Stimulated activated CD4-positive, alpha-beta T cell treated with anti-CD3 and anti-CD28 coated beads, Interleukin-2, amount 100 ng/mL, for 24 hours (primary cell): ENCODE measurements at places on chromosomes 6 and 20.

- no peak for DNase-seq
These were observed 655.0 kb downstream of the COL12A1 start for GRCh38 chr6:74550821-74551220.

DNA sequence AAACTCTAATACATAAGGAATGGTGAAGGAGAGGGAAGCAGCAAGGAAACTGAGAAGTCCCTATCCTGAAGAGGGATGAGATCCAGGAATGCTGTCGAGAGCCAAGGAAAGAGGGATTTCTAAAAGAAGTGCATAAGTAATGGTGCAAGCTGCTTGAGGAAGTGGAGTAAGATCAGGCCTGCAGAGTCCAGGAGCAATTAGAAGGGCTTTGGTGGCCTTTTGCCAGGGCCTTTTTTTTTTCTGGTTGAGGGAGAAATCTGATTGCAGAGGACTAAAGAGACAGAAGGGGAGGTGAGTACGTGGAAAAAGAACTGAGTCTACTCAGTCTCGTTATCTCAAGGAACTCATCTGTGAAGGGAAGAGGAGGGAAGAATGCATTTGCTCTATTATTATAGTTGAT, 396.2 kb downstream of the UTRN start:
- no peak for DNase-seq

- DNase-seq: no peak
These were observed 76.6 kb downstream of the CEBPB start for GRCh38 chr20:50267041-50267865.

DNA sequence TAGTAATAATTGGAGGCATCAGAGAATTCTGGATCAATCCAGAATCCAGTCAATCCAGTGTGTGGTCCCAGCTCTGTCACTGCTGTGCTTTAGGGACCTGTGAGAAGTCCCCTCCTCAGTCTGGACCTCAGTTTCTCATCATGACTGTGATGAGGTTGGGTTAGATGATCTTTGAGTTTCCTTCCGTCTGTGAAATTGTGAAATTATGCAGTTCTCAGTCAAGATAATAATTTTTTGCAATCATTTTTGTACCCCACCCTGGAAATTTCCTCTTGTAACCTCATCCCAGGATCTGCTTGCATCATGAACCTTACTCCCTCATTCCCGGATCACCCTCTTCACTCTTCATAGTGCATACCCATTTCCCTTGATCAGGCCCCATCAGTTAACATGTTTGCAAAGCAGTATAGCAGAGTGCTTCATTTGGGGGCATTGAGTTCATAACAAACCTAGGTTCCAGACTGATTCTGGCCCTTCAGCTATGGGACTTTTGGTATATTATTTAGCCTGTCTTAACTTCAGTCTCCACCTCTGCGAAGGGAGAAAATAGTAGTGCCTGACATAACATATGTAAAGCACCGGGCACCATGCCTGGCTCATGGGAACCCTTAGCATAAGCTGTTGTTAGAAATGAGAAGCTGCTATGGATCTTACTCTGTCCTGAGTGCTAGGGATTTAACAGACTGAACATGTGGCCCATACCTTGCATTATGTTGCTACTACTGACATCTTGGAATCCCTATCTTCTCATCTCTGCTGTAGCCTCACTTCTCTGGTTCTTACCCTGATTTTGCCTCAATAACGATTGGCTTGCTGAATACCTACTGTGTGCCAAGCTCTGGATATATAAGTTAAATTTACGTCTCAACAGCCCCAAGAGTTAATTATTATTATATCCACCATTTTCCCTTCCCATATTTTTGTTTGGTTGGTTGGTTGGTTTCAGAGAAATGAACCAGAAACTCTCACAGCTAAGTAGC, 1.3 kb downstream of the ZNF76 start:
- no peak for DNase-seq

- no peak for DNase-seq
These were observed 5.0 kb upstream of the BHLHE23 start for GRCh38 chr20:63011798-63012197.
